OCI-M1 (cell line): ENCODE measurements at places on chromosomes 1 and 21.

GRCh38 chr1:95002164-95002539, 70.6 kb downstream of the ALG14 start:
- no peak for DNase-seq

DNA sequence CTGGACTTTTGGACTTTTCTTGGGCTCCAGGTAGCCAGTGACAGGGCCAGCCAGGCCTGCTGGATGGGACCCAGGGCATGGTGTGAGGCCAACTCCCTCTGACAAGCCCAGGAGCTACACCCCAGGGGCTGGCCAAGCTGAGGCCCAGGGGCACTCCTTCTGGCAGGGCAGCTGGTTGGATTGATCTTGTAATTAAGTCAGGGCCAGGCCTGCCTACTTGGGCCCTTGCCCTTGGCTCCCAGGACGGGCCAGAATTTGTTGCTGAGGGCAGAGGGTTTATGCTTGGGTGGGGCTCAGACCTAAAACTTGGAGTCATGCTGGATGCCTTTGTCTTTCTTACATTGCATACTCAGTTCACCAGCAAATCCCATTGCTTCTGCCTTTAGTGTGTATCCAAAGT, 20.7 kb downstream of the KCNA2 start:
- no peak for DNase-seq

DNA sequence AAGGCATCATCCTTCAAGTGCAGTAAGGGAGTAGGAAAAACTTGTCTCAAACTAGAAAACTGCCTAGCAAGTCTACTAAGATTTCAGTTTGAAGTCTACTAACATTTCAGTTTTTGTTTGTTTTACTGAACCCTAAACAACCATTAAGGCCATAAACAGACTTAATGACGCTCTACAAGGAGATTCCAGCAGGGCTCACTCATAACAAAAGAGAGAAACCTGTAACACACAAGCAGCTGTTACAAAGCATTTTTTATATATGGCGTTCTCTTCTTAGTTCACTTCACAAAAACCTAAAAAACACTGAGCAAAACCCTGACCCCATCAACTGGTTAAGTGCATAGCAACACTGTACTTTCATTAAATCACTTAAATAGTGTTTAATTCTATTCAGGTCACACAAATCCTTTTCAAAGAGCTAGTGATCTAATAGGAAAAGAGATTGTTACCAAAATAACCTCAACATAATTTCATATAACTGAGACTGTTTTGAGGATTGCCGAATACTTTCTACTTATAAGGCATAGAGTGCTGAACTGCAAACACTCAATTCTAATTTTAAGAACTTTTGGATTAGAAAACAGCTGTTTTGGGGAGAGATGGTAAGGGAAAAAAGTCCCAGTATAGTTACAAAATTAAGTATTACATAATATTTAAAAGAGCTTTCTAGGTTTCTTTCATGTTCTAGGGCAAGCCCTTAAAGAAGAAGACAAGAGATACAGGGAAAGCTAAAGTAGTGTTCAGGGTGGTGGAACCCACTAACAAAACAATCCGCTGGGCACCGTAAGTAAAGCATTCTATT, 1.4 kb downstream of the B3GALNT2 start:
- DNase-seq: peak; percentile 75

DNA sequence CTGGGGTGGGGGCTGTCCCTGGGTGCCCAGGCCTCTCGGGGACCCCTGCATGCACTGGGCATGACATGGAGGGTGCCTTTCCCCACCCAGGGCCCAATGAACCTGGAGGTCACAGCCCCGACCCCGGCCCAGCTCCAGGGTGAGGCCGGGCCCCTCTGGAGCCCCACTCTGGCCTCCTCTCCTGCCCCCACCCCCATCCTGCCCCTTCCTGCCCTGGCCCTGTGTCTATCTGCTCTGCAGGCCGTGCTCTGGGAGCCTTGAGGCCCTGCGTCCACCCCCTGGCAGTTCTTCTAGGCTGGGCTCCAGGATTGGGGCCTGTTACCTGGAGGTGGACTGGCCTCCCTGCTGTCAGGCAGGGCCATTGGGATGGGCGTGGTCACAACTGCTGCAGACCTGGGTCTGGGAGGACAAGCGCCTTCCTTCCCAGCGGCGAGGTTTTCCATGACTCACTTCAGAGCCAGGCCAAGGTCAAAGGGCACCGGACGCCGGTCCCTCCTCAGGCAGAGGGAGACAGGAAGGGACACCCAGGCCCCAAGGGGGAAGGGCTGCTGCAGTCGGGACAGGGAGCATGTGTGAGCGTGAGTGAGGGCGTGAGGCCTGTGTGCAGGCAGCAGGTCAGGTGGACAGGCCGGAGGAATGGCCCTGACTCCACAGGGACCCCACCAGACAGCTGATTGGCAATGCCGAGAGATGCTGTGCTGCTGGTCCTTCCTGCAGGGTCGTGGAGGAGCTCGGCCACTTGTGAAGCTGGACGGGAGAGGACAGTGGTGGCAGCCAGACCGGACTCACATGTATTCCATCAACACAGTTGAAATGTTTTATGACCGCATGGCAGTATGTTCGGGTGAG, 31.1 kb upstream of the POFUT2 start:
- DNase-seq: no peak

- DNase-seq: peak; percentile 92
Measured at GRCh38 chr1:1004780-1005697, 5.1 kb upstream of the HES4 start.

DNA sequence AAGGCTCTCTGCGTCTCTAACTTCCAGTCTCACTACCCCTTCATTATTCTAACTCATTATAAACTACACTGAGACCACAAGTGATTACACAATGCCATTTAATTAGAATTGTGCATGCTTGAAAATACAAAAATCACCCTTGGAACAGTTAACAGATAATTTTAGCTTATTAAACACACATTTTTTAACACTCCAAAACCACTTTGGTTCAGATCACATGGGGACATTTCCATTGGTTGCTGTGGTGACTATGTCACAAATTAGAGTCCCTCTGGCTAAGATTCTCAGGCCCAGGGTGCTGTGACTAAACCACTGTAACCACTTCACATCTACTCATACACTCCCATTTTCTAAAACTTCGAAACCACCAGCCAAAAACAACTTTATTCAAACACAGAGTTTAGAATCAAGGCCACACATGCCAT, 43.0 kb downstream of the JAK1 start:
- DNase-seq: no peak

GRCh38 chr1:180136331-180136967, 18.2 kb upstream of the QSOX1 start:
- no peak for DNase-seq

- no peak for DNase-seq
Measured at GRCh38 chr21:31564439-31564838, 95.1 kb upstream of the SOD1 start.

DNA sequence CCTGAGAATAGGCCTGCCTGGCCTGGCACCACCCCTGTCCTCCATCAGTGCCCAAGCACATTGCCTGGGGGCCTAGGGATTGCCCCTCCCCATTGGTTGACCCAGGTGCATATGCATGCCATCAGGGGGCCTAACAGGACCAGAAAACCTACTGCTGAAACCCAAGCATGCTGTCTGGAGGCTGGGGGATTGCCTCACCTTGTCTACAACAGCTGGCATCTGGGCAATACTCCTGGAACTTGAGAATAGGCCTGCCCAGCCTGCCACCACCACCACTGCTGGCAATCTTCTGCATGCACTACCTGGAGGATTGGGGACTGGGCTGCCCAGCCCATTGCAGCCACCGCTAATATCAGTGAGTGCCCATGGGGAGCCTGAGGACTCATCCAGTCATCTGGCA, 56.1 kb upstream of the BCL10 start:
- no peak for DNase-seq

- DNase-seq: no peak
Measured at GRCh38 chr21:22796147-22796546, 1797.9 kb downstream of the NCAM2 start.

DNA sequence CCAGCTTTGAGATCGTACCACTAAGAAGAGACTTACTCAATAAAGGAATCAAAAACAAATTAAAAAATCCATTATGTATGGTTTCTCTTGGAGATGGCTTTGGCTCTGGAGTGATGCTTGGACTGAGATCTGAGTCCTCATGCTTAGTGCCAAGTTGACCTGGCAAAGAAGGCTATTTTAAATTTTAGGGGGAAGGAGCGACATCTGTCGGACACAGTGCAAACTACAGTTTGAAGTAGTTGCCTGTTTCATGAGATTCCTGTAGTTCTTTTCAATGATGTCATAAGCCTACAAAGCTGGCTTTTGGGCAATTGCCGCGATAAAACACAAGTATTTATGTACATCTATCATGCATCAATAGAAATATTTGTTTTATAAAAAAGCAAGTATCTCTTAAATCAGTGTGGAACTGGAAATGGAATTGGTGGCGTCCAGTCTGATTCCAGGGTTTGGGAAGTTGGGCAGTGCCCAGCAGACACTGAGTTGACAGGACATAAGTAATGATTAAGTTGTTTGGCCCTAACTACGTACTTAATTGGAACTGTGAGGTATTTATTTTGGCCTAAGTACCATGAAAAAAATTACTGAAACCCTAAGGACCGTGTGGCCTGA, 50.0 kb downstream of the TBCE start:
- DNase-seq: peak; percentile 84

GRCh38 chr1:229058111-229058561, 212.8 kb upstream of the RAB4A start:
- DNase-seq: no peak

- DNase-seq: peak; percentile 76
Measured at GRCh38 chr1:110053552-110054428, 16.7 kb downstream of the ALX3 start.

- DNase-seq: no peak
Measured at GRCh38 chr1:91877574-91878208, 8.3 kb downstream of the TGFBR3 start.

DNA sequence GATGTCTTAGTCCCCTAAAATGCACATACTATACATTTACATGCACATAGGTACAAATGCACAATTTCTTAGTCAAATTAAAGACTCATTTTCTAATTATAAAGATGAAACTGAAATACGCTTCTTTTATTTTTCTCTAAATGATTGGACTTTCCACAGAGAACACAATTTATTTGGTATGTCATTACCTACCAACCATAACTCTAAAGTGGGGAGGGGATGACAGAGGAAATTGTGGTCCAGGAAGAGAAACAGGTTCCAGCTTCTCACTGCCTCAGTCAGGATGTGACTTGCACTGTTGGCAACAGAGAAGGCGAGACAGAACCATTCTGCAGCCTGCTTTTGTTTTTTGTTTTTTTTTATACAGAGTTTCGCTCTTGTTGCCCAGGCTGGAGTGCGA, 1189.2 kb downstream of the PLA2G4A start:
- no peak for DNase-seq

- DNase-seq: peak; percentile 18
Measured at GRCh38 chr21:16583556-16583955, 853.8 kb downstream of the USP25 start.

- DNase-seq: no peak
Measured at GRCh38 chr1:200224315-200224714, 185.5 kb downstream of the ZNF281 start.

- no peak for DNase-seq
Measured at GRCh38 chr21:42307106-42307505, 8.1 kb downstream of the TFF3 start.

DNA sequence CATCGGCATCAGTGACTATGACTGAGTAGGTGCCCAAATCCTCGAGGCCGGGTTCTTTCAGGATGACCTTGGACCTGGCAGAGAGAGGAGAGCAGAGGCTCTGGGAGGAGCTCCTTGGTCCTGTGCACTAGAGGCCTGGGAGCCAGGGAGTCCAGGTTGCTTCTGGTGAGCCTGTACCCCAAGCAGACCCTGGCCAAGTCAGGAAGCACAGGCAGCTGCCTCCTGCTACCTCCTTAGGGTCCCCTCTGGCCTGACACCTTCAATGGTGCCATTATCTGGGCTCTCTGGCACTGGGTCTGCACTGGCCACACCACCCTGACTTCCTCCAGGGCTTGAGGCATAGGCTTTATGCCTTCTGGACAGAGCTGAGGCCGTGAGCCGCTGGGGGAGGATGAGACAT, 37.7 kb downstream of the MYOM3 start:
- no peak for DNase-seq

DNA sequence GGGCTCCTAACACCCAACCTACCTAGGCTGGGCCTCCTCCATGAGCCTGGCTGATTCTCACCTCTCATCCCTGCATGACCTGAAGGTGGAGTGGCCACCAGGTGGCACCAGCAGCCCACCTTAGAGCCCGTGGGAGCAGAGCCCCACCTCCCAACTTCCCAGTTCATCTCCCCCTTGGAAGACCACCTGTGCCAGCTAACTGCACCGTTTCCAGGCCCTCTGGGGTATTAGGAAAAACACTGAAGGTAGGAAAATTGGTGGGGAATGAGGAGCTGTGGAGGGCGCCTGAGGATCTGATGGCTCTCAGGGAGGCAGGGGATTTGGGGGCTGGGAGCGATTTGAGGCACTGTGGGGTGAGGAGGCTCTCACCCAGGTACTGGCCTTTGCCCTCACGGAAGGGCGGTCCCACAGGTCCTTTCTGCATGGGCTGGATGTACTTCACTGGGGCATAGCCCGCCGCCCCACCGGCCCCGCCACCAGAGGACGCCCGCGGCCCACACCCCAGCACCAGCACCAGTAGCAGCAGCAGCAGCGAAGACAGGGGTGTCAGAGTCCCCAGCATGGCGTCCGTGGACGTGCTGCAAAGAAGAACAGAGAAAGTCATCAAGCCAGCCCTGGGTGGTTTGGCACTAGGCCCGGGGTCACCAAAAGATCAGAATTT, 11.1 kb downstream of the ADPRS start:
- DNase-seq: peak; percentile 86

DNA sequence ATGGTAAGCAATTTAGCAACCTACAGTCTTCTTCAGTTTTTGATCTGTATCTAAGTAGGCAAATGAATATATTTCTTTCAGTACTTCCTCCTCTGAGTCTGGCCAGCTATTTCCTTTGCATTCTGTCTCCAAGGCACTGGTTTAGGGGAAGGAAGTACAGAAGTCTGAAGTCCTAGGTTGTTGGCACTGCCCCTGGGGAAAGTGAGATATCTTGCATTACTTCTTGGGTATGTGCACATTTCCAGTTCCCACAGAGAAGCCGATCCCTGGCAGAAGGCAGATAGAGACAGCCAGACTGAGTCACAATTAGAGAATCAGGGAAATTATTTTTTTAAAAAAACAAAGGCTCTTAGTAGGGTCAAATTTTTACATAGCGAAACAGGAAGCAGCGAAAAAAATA, 98.8 kb downstream of the RASAL2 start:
- DNase-seq: peak; percentile 61
